ENCODE measurements at places on chromosomes 13 and 19.

DNA sequence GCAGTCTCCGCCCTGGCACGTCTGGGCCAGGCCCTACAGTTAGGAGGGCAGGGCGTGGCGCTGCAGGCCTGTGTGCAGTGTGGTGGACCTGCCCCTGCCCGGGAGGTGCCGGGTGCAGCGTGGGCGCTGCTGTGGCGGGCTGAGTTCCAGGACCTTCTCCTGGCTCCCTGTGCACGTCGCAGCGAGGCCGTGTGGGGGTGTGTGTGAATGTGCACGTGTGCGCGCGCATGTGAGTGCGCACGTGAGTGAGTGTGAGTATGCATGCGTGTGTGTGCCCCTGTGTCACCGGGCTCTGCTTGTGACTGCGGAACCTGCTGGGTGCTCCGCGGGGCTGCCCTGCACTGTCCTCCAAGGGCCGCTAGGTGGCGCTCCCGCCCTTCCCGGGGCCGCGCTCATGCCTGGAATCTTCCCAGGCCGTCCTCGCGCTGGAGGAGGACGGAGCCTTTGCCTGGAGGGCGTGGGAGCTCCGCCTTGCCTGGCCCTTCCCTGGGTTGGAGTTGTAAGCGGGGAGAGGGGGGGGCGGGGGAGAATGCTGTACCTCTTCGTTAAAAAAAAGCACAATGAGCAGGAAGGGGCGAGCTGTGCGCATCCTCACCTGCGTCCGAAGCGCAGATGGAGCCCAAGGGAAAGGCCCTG lies 79.3 kb downstream of the KDM4B start:
- peak; percentile 38 for DNase-seq

DNA sequence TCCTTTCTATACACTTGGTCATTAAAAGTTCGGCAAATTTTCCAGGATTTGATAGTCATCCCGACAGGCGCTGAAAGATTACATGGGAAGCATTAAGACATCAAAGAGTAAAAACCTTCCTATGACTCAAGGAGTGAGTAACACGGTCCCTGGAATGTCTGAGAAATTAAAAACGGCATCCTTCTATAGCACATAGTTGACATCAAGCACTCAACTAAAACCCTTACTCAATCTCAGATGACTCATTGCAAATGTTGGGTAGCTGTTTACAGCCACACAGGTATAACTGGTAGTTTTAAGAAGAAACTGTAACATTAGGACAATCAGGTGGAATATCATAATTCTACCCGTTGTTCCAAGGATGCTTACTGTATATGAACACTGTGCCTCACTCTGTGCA lies 6.4 kb upstream of the LGALS13 start:
- no peak for DNase-seq

DNA sequence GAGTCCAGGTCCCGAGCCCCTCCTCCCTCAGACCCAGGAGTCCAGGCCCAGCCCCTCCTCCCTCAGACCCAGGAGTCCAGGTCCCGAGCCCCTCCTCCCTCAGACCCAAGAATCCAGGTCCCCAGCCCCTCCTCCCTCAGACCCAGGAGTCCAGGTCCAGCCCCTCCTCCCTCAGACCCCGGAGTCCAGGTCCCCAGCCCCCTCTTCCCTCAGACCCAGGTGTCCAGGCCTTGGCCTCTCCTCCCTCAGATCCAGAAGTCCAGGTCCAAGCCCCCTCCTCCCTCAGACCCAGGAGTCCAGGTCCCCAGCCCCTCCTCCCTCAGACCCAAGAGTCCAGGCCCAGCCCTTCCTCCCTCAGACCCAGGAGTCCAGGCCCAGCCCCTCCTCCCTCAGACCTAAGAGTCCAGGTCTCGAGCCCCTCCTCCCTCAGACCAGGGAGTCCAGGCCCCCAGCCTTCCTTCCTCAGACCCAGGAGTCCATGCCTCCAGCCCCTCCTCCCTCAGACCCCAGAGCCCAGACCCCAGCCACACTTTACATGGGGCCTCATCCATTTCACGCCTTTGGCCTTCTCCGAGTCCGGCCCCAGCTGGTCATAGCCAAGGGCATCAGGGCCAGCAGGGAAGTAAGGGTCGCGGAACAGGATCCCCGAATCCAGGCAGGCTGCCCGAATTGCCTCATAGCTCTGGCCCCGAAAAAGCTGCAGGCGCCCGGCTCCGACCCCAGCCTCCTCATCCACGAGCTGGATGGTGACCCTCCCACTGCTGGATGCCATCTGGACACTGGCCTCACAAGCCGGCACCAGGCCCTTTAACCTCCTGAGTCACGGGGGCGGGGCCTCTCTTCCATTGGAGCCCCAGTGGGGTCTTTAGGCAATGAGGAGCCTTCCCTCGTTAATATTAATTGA lies 628 bp downstream of the CAPN12 start:
- DNase-seq: no peak

- peak; percentile 53 for DNase-seq
These were observed 6.7 kb upstream of the PLIN4 start for GRCh38 chr19:4524808-4525562.

GRCh38 chr19:34507414-34508067 lies 26.0 kb downstream of the WTIP start:
- DNase-seq: no peak

GRCh38 chr13:43805071-43805468 lies 18.3 kb upstream of the ENOX1 start:
- DNase-seq: no peak

DNA sequence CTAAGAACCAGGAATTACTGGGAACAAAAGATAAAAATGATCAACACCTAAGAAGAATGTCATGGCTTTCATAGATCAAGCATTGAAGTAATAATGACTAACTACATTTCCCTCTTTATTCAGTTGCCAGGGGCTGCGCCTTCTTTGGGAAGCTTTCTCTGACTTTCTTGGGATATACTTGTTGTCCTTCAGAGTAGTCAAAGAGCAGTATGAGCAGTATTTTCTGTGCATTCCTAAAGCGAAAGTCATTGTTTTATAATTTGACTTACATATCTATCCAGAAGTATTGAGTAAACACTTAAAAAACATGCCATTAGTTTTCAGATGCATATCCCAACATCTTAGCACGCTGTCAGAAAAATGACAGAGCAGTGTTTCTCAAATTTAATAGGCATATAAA lies 2412.4 kb downstream of the PCDH9 start:
- DNase-seq: no peak
